ENCODE measurements at places on chromosomes 2 and 18.

GRCh38 chr2:148829618-148830017, 45.4 kb upstream of the KIF5C start:
- no peak for DNase-seq

DNA sequence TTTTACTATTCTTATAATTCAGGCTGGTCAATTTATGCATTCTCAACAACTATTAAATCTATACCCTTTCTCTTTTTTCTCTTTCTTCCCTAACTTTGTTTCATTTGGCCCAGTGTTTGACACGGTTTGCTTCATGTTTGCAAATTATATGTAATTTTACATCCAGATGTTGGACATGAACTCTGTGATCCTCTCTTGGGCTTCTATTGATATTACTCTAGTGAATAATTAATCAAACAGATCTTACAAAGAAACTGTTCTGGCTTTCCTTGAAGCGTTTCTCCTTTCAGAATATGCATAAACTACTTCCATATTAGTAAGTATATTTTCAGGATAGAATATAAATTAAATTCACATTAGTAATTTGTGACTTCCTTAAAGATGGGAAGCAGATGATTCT, 225.1 kb upstream of the TMEFF2 start:
- DNase-seq = no peak

GRCh38 chr2:238242731-238243495, 3.1 kb upstream of the HES6 start:
- no peak for DNase-seq

GRCh38 chr18:2845172-2845571, 1.6 kb upstream of the EMILIN2 start:
- DNase-seq = no peak

DNA sequence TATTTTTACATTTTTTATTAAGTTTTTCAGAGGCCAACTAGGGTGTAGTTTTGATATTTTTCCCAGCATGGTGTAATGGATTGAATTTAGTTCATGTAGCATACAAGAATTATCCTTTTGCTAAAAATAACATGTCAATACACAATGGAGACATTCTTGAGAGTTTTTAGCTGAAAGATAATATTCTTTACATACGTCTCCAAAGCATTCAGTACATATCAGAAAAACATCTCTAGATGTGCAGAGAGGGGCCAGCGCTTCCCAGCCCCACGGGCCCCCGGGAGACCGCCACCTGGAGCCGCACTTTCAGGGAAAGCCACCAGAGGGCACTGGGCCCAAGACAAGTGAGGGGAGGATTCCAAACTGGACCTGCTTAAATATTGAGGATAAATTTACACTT, 499.4 kb downstream of the GALR1 start:
- no peak for DNase-seq
